ENCODE measurements at places on chromosomes 7 and 10.

GRCh38 chr10:3126249-3126648 is 46.3 kb downstream of the PITRM1 start:
- no peak for DNase-seq

DNA sequence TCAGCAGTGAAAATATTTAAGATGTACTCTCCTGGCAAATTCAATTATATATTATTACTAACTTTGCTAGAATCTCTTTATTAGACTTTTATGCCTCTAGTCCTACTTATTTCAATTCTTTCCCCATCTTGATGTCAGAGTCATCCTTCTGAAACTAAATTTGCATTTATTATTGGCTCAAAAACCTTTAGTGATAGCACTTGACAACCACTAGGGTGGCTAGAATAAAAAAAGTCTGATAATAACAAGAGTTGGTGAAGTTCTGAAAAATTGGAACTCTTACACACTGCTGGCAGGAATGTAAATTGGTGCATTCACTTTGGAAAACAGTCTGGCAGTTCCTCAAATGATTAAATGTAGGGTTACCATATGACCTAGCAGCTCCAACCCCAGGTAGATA is 73.8 kb downstream of the LSMEM1 start:
- DNase-seq = no peak

DNA sequence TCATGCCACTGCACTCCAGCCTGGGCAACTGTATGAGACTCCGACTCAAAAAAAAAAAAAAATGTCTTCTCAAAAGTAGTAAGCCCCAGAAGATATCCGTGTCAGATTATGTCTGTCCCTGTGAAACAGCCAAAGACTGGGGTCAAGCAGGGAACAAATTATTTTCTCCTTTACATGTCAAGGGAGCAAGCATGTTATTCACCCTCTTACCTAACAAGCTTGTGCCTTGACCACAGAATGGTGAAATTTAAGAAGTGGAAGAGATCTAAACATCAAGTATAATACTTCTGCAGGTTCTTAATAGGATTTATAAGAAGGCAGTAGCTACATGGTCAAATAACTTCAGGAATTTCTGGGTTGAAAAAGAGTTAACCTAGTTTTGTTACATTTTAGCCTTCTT is 187.9 kb downstream of the ZNF365 start:
- DNase-seq = no peak

DNA sequence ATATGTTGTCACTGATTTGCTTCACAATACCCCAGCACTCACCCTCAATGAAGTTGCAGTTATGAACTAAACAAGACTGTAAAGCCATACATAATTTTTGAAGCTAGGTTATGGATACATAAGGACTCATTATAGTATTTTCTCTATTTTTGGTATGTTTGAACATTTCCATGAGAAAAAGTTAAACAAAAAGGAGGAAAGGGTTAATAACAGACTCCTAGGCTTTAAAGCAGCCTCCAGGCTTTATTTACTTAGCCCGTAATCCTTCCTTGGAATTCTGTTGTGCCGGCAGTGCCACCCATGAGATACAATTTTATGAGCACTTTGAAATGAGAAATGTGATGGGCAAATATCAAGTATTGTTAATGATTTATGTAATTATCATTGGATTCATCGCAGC is 2.1 kb upstream of the DENND11 start:
- DNase-seq = no peak

- DNase-seq = no peak
Measured at GRCh38 chr7:35555934-35556333, 139.0 kb downstream of the HERPUD2 start.

- no peak for DNase-seq
Measured at GRCh38 chr7:155532792-155533119, 13.6 kb downstream of the CNPY1 start.

DNA sequence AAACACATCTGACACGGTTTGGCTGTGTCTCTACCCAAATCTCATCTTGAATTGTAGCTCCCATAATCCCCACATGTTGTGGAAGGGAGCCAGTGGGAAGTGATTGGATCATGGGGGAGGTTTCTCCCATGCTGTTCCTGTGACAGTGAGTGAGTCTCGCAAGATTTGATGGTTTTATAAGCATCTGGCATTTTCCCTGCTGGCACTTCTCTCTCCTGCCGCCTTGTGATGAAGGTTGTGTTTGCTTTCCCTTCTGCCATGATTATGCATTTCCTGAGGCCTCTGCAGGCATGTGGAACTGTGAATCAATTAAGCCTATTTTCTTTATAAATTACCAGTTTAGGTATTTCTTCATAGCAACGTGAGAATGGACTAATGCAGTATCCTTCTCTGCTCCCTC is 5.9 kb upstream of the HTR5A start:
- DNase-seq = no peak

DNA sequence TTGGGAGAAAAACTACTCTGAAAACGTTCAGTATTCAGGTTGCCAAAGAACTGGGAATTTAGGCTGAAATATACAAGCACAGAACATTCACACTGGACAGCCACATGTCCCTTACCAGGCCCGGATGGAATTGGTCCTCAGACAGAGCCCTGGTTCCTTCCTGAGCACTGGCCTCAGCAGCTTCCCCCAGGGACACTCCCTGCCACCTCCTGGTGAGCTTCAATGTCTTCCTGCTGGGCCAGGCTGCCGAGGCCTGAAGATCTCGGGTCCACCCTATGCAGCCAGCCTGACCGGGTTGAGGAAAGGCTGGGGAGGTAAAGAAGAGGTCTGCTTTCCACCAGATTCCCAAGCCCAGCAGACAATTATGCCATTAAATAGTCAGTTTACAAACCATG is 24.8 kb downstream of the LEP start:
- no peak for DNase-seq

DNA sequence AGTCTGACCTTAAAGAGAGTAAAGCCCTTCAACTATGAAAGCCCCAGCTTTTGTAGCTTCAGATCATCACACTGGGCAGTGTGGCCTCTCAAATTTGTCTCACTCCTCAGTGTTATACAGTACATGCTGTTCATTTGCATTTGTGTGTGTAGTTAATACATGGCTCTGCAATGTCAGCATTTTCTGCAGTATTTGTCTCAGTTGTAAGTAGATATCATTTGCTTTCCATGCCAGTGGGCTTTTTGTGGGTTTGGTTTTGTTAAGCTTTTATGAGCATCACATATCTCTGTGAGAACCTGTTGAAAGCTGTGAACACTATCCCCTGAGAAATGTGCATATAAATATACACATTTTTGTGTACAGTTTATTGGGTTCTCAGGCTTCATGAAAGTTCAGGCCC is 57.0 kb downstream of the ZNF277 start:
- no peak for DNase-seq

- no peak for DNase-seq
Measured at GRCh38 chr7:149218469-149219420, 20.7 kb upstream of the ZNF212 start.

DNA sequence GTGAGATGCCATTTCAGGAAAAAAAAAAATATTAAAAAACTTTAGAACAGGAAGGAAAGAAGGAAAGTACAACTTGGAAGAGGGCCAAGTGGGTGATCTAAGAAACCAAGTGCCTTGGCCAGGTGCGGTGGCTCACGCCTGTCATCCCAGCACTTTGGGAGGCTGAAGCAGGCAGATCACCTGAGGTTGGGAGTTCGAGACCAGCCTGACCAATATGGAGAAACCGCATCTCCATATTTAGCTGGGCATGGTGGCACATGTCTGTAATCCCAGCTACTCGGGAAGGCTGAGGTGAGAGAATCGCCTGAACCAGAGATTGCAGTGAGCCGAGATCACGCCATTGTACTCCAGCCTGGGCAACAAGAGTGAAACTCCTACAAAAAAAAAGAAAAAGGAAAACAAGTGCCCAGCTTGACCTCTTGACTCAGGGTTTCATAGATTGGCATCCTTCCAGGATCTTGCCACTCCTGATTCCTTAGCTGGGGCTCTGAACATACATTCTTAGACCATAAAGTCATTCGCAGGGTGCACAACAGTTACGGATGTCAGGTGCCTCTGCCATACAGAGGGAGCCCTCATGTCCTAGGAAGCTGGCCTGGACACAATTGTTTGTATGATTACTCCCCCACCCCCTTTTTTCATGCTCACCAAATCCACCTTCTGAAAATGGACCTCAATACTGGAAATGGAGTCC is 2.1 kb upstream of the GUSB start:
- DNase-seq = no peak

GRCh38 chr7:120462991-120463390 is 190.0 kb downstream of the KCND2 start:
- no peak for DNase-seq

GRCh38 chr10:60368875-60369546 is 20.7 kb downstream of the ANK3 start:
- DNase-seq = no peak

GRCh38 chr7:31058122-31058521 is 6.0 kb downstream of the ADCYAP1R1 start:
- no peak for DNase-seq

- DNase-seq = peak; percentile 6
Measured at GRCh38 chr10:30028006-30028737, 31.2 kb downstream of the JCAD start.

- DNase-seq = no peak
Measured at GRCh38 chr7:141754939-141755338, 9.0 kb upstream of the TAS2R3 start.

- DNase-seq = no peak
Measured at GRCh38 chr7:5481241-5482019, 57.8 kb upstream of the TNRC18 start.

- DNase-seq = no peak
Measured at GRCh38 chr10:102523250-102524029, 19.7 kb downstream of the SUFU start.

GRCh38 chr10:55144001-55144400 is 343.0 kb upstream of the PCDH15 start:
- DNase-seq = no peak

DNA sequence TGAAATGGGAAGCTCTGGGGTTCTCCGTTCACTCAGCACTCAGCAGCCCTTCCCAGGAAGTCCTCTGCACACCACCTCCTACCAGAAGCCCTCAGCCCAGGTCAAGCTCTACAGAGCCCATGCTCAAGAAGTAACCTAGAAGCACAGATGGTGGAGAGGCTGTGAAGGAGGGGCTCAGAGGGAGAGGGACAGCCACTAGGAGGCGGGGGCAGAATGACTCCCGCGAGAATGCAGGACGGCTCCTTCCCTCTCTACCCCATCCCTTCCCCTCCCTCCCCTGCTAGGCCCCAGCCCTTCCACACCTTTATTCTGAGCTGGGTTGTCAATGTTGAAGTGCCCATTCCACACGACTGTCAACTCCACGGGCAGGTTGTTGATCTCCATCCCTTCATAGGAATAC is 373.2 kb downstream of the PLXNA4 start:
- DNase-seq = no peak

- DNase-seq = no peak
Measured at GRCh38 chr7:73869011-73869798, 8.2 kb downstream of the TMEM270 start.

DNA sequence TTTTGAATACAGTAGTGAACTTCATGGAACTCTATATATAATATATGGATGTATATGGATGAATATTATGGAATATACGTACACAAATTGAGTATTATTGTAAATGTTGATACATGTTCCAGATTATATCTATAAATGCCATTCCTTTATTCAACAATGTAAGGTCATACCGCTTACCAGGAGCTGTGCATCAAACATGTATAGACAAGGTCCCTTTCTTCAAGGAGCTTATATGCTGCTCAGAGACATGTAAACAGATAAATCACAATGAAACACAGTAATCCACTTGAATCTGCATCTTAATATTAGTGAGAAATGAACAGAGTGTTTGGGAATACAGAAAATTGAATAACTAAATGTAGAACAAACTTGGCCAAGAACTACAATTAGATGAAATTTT is 898 bp upstream of the SEM1 start:
- no peak for DNase-seq

DNA sequence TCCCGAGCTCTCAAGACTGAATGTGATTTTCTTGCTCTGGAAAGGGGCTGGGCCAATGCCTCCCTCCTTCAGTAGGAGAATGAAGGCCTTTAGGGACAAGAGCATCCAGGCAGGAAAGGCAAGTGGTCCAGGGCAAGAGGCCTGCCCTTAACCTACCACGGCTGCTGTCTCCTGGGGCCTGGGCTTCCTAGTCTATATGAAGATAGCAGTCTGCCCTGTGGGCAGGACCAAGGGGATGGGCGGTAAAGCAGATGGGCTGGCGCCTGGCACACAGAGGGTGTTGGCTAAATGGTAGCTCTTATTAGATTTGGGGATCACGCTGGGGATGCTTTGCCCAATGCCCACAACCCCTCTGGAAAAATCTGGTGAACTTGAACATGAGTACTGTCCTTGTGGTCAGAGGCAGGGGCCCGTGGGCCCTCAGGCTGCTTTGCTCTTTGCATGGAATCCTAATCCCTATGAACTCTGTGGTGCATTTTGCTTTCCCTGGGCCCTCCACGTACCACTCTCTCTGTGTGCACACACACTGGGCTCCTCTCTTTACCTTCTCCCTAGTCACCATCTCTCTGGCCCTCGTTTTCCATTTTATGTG is 20.3 kb downstream of the CHAT start:
- DNase-seq = no peak

- DNase-seq = peak; percentile 33
Measured at GRCh38 chr7:33039257-33039902, 23.2 kb downstream of the NT5C3A start.

DNA sequence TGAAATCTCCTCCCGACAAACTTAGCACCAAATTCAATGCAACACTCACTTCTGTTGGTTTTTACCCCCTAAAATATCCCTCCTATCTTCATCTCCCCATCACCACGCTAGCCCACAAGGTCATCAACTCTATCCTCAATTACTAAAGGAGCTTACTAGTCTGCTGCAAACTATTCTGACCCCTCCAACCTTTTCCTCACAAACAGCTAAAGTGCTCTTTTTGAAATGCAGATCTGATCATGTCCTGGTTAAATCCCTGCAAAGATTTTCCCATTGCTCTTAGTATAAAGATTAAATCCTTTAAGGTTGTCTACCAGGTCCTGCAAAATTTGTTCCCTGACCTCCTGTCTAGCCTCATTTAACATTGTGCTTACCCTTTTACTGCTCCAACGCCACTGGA is 8.6 kb downstream of the SGCE start:
- no peak for DNase-seq

GRCh38 chr7:6453734-6454133 is 6.0 kb upstream of the DAGLB start:
- DNase-seq = no peak

DNA sequence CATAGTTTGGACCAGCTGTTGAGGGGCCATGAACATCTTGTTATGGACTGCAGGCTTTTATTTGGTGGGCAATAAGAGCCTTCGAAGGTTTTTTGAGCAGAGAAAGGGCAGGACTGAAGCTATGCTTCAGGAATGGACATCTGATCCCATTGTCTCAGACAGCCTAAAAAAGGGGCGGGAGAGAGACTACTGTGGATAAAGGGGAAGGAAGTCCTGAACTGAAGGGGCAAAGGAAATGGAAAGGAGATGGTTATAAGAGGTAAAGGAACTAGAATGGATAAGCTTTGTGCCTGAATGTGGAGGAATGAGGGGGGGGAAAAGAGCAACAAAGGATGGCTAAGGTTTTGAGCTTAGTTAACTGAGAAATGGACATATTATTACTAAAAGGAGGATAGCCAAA is 172.5 kb downstream of the SKAP2 start:
- DNase-seq = no peak

GRCh38 chr7:146575903-146576302 is 459.3 kb downstream of the CNTNAP2 start:
- DNase-seq = no peak

Measured in CD4-positive, alpha-beta T cell treated with Interleukin-1 beta for 1 hour (primary cell).